Lower leg skin (tissue), 4 donors: ENCODE measurements at places on chromosomes 7 and 10.

DNA sequence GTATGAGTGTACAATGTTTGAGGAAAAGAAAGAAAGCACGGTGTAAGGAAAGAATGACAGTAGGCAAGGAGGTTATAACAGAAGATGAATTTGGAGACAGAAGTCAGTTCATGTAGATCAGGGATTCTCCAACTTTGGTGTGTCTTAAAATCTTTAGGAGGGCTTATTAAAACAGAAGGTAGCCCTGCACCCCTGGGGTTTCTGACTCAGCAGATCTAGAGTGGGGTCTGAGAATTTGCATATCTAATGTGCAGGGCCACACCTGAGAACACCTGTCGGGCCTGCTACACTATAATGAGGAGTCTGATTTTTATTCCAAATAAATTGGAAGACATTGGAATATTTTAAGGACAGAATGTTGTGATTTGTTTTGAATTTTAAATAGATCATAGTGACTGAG is 120.6 kb downstream of the RNF133 start:
- DNase-seq = no peak

GRCh38 chr7:135231686-135232085 is 2.0 kb upstream of the STRA8 start:
- no peak for DNase-seq

GRCh38 chr10:104268405-104268712 is 625 bp upstream of the GSTO2 start:
- no peak for DNase-seq

DNA sequence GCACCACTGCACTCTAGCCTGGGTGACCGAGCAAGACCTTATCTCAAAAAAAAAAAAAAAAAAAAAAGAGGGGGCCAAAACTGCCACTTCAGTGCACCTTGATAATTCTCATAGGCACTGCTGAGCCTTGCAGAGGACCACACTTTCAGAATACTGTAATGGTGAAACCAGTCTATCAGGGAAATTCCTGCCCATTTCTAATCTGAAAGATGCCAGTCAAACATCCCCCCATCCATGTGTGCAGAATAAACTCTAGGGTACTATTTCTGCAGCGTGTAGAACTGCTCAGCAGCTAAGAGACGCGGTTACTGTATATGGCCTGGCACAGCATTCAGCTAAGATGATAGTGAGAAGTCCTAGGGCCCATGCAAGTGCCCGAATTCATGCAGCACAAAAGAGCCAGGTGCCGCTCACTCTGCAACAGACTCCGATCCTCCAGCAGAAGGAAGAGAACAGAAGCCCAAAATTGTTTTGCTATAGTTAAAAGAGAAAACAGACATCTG is 286.8 kb upstream of the KLF14 start:
- DNase-seq = no peak

- DNase-seq = no peak
Observed at GRCh38 chr7:114715907-114716306, 206.0 kb upstream of the MDFIC start.

DNA sequence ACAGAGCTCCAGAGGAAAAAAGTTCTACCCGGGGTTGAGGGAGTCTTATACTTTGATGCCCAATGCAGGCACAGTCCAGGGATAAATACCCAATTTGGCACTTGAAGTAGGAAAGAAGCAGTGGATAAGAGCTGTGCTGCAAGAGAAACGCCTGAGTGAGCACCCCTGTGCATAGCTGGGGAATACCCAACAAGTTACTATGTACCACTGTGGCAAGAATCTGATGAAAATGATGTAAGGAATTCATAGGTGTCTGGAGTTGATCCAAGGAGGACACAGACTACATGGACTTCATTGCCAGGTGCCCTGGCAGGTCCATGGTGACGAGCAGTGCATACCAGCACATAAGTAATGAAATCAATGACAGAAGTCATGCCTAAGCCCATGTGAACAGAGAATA is 183.7 kb upstream of the FEZF1 start:
- no peak for DNase-seq

GRCh38 chr7:77416621-77417371 is 647 bp upstream of the GSAP start:
- DNase-seq = no peak

DNA sequence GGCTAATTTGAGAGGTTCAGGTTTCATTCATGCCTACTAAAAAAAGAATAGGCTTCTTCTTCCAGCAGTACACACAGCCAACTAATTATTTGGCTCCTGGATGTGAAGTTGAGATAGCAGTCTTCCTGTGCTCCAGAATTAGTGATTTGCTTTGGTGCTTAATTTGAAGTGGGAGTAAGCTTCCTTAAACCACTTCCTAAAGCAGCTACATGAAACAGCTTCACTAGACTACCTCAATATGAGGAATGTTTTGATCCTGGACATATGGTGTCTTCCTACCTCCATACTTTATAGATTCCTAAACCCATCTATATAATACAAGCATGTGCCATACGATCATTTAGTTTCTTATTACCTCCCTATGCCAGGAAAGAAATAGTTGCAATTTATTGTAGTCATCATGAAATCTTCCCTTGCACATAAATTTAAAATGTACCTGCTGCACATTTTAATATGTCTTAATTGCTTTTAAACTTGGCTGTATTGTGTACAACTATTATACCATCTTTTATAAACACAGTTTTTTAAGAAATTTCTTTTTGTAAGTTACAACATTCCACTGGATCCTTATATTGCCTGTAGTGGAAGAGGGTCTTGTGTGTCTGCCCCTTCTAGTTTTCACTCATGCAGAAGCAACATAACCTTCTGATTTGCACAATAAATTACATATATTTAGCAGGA is 8.6 kb downstream of the VIM start:
- no peak for DNase-seq

- DNase-seq = peak; percentile 92
Observed at GRCh38 chr10:27319752-27320431, 79.3 kb upstream of the ACBD5 start.

GRCh38 chr7:73635428-73636200 is 11.3 kb upstream of the MLXIPL start:
- no peak for DNase-seq

- no peak for DNase-seq
Observed at GRCh38 chr7:151790830-151791620, 85.9 kb downstream of the PRKAG2 start.

DNA sequence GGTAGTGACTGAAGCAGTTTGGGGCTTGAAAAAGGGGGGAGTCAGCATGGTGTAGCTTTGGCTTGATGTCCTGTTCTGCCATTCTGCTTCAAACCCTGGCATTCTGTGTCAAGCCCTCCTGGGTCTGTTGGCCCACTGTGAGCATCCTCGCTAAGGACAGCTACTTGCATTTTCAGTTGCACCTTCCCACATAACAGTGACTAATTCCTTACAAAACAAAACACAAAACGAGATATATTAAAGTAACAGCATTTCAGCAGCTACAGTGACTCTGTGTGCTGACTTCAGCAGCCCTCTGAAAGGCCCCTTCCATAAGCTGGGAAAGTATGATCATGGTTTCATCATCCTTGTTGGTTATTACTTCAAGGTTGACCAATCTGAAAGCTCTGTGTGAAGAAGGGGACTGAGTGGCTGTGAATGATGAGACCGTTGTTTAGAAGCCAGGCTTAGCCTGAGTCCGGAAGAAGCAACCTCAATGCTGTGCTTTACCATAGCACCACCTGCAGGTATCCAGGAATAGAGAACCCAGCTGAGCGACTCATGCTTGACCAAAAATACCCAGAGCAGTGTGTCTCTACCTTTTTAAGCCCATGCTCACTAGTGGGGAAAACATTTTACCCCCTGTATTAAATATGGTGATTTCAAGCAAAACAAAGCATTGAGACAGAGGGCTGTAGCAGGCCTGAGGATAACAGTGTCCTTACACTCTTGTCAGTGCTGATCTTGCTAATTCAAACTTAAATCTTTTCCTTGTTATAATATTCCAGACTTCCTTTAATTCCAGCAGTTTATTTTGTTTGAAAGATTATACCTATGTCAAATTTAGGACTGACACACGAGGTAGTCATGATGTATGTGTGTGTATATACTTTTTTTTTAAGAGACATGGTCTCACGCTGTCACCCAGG is 42.6 kb upstream of the CC2D2B start:
- peak; percentile 50 for DNase-seq

DNA sequence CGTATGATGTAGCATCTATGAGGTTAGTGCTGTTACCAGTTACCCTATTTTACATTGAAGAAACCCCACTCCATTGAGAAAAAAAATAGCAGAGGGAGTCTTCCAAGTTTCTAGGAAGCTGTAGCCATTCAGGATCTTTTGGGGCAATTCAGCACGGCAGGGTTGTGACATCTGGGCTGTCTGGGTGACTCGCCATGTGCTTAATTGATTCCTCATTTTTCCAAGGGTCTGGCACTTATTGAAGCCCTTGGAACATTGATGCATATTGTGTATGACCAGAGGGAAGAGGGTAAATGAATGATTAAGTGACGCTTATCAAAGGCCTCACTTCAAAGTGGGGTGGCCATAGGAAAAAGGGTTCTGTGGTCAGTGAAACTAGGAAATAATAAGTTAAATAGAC is 248.7 kb downstream of the ARHGAP12 start:
- no peak for DNase-seq

- DNase-seq = no peak
Observed at GRCh38 chr10:84336406-84337090, 8.2 kb downstream of the CCSER2 start.
